ENCODE measurements at places on chromosomes 5 and 9.

- no peak for DNase-seq
Observed at GRCh38 chr5:172115541-172115982, 72.5 kb downstream of the STK10 start.

DNA sequence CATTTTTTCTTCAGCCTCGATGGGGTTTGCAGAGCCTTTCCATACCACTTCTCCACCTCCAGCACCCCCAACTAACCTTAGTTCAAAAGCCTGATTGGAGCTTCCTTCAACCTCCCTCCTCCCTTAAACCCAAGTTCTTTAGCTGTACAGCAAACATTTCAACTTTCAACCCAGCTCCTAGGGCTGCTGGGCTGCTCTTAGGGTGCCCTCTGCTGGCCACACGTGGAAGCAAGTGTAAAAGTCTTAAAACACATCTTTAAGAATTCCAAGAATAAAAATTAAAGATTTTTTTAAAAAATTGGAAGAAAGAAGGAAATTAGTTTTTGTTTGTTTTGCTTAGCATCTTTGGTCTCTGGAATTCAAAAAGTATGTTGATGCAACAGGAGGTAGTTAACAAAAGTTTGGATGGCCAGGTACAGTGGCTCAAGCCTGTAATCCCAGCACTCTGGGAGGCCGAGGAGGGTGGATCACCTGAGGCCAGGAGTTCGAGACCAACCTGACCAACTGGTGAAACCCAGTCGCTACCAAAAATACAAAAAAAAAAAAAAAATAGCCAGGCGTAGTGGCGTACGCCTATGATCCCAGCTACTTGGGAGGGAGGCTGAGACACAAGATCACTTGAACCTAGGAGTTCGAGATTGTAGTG, 15.5 kb upstream of the HSD17B3 start:
- DNase-seq = peak; percentile 11

DNA sequence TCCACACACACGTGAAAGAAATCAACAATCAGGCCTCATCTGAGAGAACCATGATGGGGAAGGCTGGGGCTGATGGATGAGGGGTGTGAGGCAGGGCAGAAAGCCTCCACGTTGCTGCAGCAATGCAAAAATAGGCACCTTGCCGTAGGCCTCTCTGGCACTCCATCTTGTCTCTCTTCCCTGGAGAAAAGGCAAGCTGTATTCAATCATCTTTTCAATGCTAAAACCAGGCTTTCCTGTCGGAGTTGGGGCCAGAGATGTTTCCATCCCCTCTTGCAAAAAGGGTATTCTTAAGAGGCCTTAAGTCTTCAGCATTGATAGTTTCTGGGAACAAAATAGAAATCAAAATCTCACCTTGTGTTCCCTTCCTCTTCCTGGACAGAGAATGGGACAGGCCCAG, 80.9 kb downstream of the THBS4 start:
- no peak for DNase-seq

DNA sequence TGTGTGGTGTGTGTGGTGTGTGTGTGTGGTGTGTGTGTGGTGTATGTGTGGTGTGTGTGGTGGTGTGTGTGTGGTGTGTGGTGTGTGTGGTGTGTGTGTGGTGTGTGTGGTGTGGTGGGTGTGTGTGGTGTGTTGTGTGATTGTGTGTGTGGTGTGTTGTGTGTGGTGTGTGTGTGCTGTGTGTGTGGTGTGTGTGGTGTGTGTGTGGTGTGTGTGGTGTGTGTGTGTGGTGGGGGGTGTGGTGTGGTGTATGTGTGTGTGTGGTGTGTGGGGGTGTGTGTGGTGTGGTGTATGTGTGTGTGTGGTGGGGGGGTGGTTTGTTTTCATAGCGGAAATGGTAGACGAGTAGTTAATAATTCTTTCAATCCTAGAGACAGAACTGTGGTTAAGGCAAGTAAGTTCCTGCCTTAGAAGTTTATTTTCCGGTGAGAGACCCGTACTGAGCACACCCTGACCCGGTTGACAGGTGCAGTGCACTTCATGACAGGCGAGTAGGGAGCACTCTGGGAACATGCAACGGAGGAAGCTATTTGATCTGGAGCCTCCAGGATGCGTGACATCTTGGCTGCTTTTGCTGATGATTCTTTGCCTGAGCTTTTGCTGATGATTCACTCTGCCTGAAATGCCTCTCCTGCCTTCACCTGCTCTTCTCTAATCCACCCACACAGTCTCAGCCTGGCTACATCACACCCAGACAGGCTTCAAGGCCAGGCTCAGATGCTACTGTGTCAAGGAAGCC, 21.7 kb upstream of the FAT2 start:
- no peak for DNase-seq

All from stimulated activated CD8-positive, alpha-beta memory T cell treated with anti-CD3 and anti-CD28 coated beads, Interleukin-4, amount 100 ng/mL, for 4 hours (primary cell).